Fibroblast of skin of left quadriceps (primary cell): ENCODE measurements at places on chromosomes 4 and X.
A peak's percentile ranks its signal among the peaks of the same experiment; 100 is the strongest.

GRCh38 chr4:182015893-182016292 lies 227.3 kb upstream of the TENM3 start:
- DNase-seq, result no peak

DNA sequence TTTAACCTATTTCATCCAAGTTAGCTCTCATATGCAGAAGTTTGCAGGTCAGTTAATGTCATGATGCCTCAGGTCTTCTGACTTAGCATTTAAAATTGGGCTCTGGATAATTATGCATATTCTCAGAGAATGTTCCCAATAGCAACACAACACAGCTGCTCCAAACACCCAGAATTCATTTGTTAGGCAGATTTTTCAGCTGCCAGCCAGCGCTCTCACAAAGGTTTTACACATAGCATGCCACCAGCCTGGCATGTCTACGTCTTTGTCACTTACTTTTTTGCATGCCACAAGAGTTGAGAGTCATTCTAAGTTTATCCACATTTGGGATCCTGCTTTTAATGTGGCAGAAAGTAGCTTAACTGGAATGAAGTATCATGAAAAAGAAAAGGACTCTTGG lies 84.8 kb downstream of the LIMCH1 start:
- no peak for DNase-seq

DNA sequence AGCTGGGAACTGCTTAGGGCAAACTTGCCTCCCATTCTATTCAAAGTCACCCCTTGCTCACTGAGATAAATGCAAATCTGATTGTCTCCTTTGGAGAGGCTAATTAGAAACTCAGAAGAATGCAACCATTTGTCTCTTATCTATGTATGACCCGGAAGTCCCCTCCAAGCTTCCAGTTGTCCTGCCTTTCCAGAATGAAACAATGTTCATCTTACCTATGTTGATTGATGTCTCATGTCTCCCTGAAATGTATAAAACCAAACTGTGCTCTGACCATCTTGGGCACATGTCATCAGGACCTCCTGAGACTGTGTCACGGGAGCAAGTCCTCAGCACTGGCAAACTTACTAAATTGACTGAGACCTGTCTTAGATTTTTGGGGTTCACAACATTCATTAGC lies 37.1 kb upstream of the TMPRSS11E start:
- no peak for DNase-seq

DNA sequence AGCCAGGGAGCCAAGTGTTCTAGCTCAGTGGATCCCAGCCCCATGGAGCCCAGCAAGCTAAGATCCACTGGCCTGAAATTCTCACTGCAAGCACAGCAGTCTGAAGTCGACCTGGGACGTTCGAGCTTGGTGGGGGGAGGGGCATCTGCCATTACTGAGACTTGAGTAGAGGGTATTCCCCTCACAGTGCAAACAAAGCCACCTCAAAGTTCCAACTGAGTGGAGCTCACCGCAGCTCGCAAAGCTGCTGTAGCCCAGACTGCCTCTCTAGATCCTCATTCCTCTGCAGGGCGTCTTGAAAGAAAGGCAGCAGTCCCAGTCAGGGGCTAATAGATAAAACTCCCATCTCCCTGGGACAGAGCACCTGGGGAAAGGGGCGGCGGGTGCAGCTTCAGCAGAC lies 226.3 kb downstream of the ZIC3 start:
- no peak for DNase-seq

DNA sequence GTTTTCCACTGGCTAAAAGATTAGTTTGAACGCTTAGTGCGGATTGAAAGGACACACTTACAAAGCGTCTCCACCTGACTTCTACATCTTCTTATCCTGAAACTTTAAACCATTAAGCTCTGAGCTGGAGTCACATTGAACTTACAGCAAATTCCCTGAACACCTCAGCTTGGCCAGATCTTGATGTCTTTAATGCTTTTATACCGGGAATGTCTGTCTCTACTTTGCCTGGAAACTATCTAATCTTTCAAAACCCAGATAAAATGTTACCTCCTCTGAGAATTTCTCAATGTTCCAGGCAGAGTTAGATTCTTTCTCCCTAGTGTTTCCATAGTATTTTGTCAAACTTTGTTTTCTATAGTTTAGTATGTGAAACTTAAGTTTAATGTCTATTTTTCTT lies 179.9 kb downstream of the DTHD1 start:
- no peak for DNase-seq

GRCh38 chrX:106940068-106940467 lies 19.9 kb downstream of the CLDN2 start:
- DNase-seq, result no peak

- no peak for DNase-seq
Observed at GRCh38 chr4:82739287-82740190, 59.1 kb downstream of the SCD5 start.

DNA sequence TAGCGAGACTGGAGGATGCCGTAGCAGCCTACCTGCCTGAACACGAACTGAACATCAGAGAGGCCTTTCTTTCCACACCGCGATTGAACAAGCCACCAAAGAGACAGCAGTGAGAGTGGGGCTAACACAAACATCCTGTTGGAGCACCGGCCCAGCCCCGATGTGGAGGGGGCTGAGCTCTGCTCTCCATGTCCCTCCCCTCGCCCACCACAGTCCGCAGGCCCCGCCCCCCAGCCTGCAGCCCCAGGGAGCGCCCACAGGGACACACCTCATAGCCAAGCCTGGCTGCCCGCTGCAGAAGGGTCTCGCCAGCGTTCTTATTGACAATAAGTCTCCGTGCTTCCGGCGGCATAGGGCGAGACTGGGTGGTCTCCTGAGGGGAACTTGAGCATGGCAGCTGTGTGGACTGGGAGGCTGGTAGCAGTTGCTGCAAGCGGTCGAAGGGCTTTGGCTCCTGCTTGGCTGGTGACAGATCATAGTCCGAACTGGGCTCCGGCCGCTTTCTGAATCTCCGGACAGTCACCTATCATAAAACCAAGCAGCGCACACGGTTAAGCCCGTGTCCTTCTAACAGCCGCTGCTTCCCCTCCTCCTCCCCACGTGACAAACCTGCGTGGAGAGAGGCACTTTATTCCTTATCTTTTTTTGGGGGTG lies 35.8 kb downstream of the BCOR start:
- DNase-seq, result no peak

DNA sequence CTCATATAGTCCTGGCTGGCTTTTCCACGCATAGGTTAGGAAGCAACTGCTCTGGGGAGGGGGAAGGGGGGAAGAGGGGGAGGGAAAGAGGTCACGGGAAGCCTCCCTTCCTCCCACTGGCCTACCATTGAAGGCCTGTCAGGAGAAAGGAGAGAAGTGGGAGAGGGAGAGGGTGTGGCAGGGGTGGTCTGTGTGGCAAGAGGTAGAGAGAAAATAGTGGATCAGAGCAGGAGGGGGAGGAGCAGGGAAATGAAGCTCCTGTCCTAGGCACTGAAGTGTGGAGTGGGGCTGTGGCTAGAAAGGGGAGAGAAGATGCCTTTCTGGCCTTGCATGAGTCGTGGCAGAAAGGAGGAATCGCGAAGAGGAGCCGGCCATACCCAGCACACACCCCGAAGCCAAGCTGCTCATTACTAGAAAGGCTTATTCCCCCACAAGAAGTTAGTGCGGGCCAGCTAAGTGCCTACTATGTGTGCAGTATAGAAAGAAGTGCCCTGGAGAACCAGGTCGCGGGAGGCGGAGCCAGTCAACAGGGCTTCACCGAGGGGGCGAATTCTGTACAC lies 1.1 kb upstream of the TMEM164 start:
- no peak for DNase-seq

DNA sequence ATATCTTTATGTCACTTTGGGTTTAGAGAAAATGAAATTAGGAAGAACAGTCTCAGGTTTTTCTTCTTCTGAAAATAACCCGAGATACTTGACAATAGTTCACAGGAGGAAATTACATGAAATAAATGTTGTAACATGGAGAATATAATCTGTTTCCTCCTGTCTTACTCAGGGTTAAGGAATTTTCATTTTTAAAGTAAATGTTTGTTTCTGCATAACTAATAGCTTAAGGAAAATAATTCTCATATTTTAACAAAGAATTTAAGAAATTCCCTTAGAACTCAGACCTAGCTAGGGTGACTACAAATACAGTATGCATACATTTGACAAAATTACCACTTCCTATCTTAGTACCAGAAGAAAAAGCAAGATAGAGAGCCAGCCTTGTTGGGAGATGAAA lies 17.2 kb upstream of the SPRY1 start:
- DNase-seq, result no peak

DNA sequence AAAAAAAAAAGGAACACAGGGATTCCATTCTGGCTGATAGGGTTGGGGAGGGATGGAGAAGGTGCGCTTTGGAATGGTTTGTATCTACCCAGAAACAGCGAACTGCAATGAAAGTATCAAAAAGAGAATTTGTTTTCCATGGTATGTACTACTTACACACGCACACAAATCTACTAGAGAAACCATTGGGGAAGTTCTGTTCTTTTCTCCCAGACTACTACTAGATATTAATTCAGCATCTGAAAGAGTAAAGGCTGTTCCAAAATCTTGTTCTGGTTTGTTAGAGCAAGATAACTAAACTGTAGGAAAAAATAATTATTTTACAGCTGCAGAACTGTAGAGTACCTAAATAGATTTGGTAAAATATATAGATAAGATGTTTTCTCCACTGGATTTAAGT lies 118.4 kb downstream of the CBR4 start:
- DNase-seq, result no peak

- no peak for DNase-seq
Observed at GRCh38 chr4:25930731-25931354, 16.8 kb downstream of the SMIM20 start.

DNA sequence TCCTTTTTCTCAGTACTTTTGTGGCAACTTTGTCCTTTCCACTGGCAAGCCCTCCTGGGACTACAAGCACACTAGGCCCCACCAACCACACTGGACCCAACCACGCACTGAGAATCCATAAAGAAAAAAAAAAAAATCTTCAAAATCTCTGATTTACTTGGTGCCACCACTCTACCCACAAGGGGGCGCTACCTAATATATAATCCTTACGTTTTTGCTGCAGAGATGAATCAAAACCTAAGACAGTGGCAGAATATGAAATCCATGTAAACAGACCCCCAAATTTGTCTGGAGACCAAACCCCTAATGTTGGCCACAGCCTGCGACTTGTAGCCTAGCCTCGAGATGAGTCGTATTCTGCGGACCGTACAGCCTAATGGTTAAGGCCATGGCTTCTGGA lies 63.5 kb upstream of the ARHGAP36 start:
- no peak for DNase-seq

DNA sequence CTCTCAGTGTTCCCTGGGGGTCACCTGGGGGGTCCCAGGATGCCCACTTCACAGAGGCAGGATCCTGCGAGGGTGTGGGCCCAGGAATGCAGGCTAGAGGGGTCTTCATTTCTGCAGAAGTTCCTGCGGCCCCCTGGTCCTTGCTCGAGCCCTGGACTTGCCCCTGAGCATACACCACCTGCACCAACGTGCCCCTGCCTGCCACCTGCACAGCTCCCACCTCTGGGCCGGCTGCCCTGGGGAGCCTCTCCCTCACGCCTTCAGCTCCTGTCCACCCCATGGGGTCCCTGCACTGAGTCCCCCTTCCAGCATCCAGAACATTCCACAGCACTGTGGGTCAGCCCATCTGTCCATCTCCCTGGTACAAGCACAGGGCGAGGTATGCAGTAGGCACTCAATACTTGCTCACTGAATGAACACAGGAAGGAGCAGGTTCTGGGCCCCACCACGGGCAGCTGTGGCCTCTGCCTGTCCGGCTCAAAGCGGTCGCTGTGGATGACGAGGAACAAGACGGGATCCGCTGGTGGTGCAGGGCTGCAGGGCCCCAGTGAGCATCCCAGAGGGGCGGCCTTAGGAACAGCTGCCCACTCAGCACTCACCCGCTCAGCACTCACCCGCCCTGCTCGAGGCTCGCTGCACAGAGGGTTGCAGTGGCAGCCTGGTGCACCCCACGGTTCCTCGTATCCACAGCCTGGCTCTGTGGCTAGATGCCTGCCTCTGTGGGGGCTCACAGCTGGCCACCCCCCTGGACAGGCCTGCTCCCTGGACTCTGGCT lies 70.5 kb upstream of the MXD4 start:
- DNase-seq, result no peak

- peak; percentile 79 for DNase-seq
Observed at GRCh38 chr4:48698029-48698971, 81.8 kb downstream of the FRYL start.

DNA sequence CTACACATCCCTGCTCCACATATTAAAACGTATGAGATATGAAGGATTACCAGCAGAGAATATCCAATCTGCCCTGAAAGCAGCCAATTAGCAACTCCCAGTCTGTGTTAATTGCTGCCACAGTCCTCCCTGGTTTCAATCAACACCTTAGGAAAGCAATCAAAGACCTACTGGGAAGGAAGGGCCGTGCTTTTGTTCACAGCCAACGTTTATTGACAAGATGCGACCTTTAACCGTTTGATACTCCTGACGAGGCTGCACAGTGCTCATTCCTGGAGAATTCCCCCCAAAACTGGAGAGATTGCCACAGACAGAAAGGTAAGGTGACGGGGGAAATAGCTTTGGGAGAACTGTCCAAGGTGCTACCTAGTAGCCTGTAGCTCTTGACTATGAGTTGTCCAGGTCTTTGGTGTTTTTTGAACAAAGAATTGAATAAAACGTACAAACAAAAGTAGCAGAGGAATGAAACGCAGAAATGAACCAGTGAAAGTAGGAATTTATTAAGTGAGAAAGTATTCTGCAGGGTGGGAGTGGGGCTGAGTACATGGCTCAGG lies 596.5 kb downstream of the NLGN4X start:
- no peak for DNase-seq

DNA sequence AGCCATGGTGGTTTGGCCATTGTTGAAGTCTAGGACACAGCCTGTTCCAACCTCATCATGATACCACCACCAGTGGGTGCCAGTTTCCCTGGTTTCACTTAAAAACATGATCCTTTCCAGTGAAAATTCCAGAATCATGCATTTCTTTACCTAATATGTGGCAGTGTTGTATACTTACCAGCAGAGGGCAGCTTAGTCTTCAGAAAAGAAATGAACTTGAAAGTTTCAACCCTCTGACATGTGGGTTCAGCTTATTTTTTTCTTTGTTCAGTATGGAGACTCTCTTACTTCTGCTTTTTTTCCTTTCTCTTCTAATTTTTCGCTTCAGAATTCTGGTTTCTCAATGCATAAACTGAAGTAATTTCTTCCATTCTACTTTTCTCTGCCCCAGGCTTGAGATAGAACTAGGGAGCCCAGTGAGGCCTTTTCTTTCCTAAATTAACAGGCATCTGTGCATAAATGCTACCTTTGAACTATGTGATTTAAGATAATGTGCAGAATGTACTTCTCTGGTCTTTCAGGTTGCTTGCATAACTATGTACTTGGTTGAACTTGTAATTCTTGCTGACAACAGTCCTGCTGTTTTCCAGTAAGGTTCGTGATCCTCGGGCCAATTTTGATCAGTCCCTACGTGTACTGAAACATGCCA lies 10.7 kb downstream of the LIAS start:
- peak; percentile 66 for DNase-seq

GRCh38 chr4:84958434-84958833 lies 8.1 kb downstream of the WDFY3 start:
- no peak for DNase-seq

GRCh38 chrX:22699581-22700091 lies 300.1 kb upstream of the DDX53 start:
- DNase-seq, result no peak

DNA sequence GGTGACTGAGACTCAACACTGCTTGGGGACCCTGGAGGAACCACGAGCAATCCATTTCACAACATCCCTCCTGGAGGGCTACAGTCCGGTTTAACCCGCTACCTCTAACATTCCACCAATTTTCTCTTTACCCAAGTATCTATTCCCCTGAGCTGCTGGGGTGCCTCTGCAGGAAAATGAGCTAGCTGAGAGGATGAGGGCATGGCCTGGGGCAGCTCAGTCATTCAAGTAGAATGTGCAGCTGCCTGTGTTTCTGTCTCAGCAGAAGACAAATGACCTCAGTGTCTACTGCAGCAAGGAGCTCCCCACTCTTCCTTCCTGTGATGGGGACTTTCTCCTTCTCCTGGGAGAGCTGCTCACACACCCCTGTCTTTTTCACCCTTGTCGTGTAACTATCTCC lies 120.8 kb downstream of the ZNF518B start:
- DNase-seq, result no peak
